ENCODE measurements at places on chromosomes 1 and 21.

DNA sequence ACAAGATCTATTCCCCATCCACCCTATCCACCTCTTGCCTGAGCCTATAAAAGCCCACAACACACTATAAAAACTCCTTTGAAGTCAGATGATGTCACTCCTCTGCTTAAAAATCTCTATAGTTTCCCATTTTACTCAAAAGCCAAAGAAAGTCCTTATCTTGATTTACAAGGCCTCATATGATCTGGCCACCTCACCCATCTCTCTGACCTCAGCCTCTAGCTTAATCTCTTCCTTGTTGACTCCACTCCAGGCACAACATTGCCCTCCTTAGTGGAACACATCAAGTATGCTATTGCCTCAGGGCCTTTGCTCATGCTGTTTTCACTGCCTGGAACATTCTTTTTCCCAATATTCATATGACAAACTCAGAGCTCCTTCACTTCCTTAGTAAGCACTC, 33.3 kb downstream of the ZNF281 start:
- DNase-seq: no peak

- DNase-seq: peak; percentile 39
These were observed 1.9 kb downstream of the PABPC4 start for GRCh38 chr1:39574646-39575045.

DNA sequence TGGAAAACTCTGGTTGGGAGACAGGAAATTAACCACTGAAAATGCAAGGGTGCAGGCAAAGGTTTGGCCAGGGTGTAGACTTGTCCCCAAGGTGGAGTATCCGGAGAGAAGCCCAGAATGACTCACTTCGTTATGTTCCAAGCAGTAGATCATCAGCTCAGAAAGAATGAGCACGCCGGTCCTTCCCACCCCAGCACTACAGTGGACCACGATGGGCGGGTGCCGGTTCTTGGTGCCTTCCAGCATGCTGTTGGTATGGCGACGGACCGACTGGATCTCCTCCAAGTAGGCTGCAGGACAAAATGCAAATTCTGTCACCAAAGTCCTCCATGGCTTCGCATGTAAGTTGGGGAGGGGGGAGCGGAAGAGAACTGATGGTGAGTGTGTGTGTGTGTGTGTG, 83.4 kb downstream of the SMYD2 start:
- DNase-seq: no peak

GRCh38 chr1:211258310-211258755, 833 bp upstream of the RCOR3 start:
- peak; percentile 93 for DNase-seq

DNA sequence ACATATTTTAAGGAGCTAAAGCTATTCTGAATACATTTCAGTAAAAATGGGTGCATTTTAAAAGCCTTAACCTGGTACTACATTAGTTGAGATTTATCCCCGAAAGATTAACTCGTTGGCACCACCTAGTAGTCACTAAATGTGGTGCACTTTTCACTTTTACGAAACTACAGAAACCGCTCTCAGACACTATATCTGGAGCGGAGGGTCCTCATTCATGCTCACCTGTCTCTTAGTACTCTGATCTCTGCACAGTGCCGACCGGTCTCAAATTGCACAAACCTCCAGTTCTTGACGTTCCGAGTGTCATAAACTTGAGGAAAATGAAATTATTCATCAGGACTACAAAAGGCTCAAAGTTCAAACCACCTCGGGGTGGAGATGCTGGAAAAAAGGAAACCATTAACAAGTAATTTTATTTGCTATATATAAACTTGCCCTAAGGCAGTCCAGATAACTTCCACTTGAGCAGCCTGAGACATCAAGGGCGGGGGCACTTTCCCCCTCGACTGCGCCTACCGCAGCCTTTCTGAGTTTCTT, 722 bp downstream of the LZIC start:
- peak; percentile 75 for DNase-seq

DNA sequence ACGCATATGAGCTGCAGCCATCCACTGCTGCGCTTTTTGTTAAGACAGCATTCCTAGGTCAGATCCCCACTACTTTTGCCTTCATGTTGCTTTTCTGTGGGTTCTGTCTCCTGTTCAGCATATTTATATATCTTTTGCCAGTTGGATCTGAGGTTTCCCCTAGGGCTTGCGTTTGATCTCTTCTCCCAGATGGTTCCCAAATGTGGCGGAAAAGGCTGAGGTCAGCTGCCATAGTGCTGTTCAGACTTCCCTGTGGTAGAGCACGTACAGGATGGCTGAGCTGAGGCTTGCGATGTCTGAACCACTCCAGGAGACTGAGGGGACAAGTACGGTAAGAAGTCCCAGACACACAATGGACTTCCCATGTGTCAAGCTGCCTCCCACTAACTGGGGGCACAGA, 39.8 kb downstream of the COL6A1 start:
- no peak for DNase-seq

- DNase-seq: no peak
These were observed 108.3 kb downstream of the DMRTB1 start for GRCh38 chr1:53567450-53567849.

DNA sequence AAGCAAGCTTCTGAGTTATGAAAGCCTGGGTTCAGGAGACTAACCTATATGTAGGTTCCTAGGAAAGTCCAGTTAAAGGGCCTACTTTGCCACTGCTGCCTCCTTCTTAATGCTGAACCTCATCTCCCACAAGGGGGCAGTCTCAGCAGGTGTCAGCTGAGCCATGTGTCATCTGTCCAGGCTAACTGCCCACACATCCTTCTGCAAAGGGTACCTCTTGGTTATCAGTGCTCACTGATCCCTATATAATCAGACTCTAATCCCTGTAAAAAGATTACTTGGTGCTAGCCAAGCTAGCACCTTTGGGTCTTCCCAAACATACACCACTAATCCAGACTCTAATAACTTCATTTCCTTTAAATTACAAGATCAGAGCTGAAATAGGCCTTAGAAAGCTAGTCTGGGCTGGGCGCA, 9.0 kb downstream of the PRDX1 start:
- peak; percentile 87 for DNase-seq

DNA sequence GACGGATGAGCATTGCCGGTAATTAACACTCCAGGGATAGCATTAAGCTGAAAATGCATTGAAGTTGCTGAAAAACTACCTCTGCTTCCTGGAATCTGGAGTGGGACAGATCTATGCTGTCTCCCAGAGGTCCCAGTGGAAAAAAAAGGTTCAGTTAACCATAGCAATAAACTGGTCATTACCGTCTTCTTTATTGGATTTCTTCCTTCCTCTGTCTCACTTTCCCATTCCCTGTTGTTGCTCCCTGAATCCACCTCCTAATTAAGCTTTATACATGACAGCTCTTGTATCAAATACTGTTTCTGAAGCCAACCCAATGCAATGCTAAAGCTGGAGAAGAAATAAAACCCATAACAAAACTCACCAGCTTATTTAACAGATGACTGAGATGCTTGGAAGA, 1805.9 kb downstream of the NCAM2 start:
- no peak for DNase-seq

- DNase-seq: no peak
These were observed 116.8 kb downstream of the KAZN start for GRCh38 chr1:14715266-14715665.

DNA sequence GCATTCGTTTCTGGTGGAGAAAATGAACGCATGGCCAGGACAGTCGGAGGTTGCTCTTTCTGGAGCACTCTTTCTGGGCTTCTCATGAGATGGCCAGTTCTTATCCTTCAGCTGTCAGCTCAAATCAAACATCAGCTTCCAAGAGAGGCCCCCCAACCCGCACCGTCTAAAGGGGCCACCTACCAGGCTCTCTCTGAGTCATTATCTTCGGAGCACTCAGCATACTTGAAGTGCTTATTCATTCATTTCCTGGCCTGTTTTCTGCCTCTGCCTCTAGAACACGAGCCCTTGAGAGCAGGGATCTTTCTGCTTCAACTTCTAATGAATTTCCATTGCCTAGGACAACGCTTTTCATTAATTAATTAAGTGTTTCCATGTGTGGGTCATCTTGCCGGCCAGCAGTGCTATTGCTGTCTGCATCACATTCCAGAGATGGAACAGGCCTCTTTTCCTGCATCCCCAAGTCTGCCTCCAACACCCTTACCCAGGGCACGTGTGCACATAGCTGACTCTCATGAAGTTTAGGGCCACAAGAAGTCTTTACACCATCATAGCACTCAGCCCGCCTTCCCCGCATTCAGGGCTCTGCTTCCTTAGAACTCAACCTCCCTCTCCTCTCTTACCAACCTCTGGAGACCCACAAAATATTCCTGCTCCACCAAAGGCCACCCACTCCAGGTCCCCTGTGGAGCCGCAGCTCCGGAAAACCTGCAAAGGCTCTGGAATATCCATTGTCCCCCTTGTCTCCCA, 52.1 kb upstream of the LAPTM5 start:
- DNase-seq: peak; percentile 32

- DNase-seq: peak; percentile 78
These were observed 2.9 kb downstream of the JUN start for GRCh38 chr1:58780836-58781452.

DNA sequence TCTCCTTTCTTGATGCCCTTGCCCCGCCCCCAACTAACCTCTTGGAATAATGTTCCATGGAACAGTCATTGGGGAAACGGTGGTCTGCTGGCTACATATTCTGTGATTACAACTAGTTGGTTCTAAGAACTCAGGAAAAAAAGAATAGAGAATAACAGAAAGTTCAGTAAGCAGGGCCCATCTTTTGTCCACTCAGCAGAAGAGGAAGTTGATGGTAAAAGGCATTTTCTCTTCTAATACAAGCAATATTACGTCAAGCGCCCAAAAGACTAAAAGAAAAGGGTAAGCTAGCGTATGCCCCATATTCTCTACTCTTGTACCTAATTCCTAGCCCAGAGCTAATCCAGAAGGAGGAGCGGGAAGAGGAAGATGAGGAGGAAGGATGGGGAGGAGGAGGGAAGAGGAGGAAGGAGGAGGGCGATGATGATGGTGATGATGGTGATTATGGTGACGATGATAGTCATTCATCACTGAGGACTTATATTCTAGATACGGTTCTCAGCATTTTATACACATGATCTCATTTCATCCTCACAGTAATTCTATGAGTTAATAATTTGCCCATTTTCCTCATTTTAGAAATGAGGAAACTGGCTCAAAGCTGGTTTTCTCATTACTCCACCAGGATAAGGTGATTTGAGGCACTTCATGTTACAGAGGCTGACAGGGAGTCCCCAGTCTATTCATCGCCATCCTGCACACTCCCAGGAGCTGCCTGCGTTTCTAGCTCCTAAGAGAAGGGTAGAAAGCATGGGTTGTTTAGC, 76.6 kb upstream of the EFHD2 start:
- DNase-seq: no peak

DNA sequence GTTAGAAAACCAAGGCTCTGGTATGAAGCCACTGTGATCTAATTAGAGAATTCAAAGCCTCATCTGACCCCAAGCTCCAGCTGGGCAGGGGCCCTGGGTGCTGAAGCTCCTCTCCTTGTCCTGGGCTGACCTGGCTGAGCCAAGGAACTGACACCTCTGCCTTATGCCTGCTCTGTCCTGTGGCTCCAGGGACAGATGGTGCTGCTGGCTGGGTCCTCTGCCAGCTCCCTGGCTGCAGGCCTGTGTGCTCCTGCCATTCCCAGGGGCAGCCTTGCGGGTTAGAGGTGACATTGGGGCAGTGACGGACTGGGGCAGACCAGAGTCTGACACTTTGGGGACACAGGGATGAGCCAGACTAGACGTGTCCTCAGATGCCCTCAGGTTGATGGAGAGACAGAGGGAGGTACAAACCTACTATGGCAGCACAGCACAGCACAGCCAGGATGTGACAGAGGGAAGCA, 11.8 kb downstream of the ACOT11 start:
- no peak for DNase-seq

DNA sequence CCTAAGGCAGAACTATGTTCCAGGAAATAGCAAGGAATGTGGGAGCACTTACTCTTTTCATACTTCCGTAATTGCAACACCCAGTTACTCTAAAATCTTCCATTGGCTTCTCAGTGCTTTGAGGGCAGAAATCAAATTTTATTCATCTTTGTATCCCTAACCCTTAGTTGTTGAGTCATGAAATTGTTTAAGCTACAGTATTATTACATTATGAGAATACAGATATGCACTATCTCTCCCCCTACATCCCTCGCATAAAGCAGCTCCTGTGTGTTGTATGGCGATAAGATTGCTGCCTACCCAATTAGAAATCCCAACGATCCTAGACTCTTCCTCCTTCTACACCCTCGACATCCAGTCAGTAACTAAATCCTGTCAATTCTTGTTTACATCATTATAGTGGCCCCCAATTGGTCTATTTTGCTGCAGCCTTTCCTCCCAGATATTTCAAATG, 2.6 kb downstream of the AIDA start:
- DNase-seq: no peak

DNA sequence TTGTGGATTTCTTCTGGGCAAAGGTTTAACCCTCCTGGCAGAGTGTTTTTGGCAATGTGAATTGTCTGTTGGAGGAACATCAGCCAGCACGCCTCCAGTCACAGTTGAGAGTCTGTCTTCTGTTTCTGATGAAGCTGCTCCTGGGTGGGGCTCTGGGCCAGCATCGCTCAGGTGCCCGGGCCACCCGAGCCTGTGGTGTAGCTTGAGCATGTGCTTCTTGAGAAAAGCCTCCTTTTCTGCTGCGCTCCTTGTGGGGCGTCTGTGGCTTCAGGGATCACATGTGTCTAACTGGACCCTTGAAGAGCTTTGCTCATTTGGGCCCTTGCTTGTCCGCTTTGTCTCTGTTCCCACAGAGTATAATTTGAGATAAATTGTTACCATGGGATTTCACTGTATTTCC, 7.2 kb downstream of the RER1 start:
- no peak for DNase-seq

DNA sequence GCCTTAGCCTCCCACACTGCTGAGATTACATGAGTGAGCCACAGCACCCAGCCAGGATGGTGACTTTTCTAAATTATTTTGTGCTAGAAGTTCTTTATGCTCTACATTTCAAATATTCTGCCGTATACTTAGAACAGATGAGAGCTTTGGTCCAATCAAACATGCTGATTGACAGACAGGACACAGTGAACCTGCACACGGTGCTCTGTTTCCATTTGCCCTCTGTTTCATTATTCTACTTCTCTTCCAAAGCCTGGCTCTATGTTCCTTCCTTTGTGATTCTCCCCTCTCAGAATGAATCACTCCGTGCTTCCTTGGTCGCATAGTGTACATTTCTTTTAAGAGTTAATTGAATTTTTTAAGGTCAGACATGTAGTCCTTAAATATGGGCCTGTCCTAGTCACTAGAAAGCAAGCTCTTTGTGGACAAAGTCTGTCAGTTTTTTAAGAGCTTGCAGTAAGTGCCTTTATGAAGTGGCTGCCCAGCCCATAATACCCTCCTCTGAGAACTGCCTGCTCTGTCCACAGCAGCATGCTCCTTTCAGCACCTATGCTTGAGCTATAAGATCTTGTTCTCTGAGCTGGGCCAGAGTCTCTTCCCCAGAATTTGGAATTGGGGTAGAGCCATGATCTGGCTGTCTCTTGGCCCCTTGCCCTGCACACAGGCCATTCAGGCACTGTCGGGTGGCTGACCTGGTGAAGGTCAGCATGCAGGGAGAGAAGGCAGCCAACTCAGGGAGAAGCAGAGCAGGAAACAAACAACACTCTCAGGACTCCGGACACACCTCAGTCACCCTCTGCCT, 66.8 kb upstream of the SLC44A3 start:
- no peak for DNase-seq

- DNase-seq: no peak
These were observed 33.9 kb downstream of the C1orf141 start for GRCh38 chr1:67100833-67101232.

Measured in DMS53 (cell line).